Stimulated activated CD4-positive, alpha-beta T cell treated with anti-CD3 and anti-CD28 coated beads, TNF-alpha, amount 100 ng/mL, for 4 hours (primary cell): ENCODE measurements at places on chromosomes 16 and 17.

GRCh38 chr16:13351181-13351580, 449.8 kb downstream of the SHISA9 start:
- DNase-seq = no peak

DNA sequence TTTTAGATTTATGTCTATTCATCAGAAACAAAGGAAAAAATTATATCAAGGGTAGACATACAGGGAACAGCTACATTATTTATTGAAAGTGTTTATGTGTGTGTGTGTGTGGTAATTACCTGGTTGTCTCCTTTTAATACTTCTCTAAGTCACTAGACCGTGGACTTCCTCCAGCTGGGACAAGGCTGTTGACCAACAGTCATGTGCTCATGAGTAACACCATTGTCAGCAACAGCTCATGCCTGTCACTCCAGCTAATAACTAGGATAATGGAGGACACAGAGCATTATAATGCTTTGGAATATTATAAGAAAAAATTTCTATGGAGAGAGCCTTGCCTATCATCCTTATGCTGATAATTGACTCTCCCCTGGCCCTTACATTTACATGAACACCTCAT, 125.3 kb upstream of the SALL1 start:
- DNase-seq = no peak

GRCh38 chr17:49783791-49784190, 4.7 kb upstream of the KAT7 start:
- no peak for DNase-seq

DNA sequence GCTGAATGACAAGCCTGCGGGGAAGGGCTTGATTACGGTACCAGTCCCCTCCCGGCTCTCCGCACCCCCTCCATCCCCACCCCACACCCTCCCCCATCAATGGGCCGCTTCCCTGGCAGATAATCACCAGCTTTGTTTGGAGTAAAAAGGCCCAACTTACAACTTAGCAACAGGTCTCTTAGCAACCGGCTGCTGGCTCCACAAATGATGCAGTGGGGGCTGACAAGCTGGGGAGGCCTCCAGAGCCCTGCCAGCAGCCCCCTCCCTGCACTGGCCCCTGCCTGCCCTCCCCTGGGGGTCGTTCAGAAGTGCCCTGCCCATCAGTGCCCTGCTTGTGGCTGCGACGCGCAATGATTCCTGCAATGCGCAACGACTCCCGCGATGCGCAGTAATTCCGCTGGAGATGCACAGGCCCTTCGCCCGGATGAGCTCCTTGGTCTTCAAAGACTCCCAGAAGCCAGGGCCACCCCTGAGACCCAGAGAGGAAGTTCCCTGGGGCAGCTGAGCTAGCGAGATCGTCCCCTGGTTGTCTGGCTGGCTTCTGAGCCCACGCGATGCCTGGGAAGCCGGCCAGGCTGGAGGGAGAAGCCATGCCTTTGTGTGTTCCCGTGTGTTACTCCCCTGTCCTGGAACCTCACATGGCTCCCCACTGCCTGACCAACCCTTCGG, 23.3 kb downstream of the CPNE2 start:
- DNase-seq = no peak

DNA sequence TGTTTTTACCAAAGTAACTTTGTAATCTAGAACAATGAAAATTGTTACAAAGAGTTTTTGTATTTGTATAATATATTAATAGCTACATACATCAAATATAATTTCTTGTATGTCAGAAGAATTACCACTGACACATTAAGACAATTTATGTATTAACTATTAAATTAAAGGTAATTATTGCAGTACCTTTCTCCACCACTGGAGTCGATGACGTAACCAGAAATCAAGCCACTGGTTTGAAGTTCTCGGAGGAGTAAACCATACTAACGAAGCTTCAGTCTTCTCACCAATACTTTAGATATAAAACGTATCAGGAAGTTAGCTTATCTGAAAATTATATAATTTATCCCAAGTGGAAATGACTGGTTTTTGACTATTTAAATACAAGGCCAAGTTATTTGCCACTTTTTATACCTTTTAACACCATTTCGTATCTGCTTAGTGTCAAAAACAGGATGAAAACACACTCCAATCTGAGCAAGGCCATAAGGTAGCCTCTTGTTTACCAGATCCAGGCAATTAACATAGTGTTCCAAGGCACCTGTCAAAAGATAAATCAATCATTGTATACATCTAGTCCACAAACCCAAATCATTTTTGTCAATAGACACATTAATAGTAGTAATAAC, 4.3 kb downstream of the POLG2 start:
- no peak for DNase-seq

- no peak for DNase-seq
Measured at GRCh38 chr16:49458656-49459445, 85.2 kb downstream of the C16orf78 start.

GRCh38 chr17:77706938-77707337, 251.6 kb upstream of the TNRC6C start:
- DNase-seq = no peak

DNA sequence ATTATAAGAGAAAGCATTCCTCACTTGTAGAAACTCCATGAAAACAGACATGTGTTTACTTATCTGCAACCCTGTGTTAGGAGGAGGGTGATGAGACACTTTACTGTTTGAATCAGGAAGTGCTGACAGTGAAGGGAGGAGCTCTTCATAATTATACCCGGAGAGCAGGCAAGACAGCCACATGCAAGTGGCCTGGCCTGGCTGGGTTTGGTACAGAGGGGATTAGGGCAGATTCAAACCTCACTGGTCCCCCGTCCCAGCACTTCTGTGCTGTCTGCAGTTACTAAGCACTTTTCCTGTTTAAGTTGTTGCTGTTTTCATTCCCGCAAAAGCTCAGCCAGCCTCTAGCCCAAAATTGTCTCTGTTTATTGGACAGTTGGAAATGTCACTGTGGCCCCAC, 78.5 kb downstream of the WWOX start:
- DNase-seq = no peak

GRCh38 chr16:30546115-30546514, 11.5 kb upstream of the ZNF747 start:
- no peak for DNase-seq

DNA sequence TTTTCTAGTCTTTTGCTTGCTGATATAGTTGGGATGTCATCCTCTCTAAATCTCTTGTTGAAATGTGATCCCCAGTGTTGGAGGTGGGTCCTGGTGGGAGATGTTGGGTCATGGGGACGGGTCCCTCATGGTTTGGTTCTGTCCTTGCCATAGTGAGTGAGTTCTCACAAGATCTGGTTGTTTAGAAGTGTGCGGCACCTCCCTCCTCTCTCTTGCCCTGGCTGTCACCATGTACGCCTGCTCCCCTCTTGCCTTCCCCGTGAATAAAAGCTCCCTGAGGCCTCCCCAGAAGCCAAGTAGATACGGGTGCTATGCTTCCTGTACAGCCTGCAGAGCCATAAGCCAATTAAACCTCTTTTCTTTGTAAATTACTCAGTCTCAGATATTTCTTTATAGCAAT, 15.2 kb downstream of the IL4R start:
- DNase-seq = no peak

DNA sequence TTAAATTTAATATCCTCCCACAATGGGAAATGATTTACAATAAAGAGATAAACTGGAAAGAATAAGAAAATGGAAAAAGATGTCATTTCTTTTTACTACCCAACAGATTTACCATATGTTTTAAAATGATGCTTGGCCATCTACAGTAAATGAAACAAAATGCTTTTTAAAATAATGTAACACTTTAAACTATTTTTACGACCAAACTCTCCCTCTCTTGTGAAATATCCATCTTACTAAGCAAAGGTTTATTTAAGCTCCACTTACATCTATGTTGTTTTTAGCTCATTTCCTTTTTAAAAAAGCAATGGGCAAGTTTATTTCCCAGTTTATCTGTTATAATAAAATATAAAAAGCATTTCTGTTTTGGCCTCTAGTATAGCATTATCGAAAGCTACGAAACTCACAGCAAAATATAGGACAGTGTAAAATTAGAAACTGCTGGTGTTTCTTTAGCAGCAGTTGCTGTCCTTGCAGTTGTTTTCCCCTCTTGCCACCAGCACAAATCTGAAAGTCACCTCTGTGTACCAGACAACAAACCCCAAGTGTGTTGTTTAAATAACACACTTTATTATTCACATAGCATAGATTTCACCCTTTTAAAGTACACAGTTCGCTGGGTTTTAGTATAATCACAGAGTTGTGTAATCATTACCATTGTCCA, 195.1 kb downstream of the CDRT15L2 start:
- no peak for DNase-seq

DNA sequence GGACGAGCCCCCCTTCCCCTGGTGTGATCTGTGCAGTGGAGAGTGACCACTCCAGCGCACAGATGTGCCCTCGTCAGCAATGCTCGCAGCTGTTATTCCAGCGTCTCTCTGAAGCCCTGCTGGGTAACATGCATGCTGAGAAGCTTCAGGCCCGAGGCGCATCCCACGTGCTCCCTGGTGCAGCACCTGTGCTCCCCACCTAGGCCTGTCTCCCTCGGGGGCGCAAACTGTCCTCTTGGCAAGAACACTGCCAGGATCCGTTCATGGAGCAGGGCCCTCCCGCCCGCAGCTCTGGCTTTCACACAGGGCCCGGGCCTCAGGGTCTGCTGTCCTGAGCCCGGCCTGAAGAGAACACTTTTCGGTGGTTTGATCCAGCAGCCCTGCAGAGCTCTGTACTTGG, 13.0 kb downstream of the TMEM204 start:
- no peak for DNase-seq

GRCh38 chr16:75236736-75237397, 14.6 kb downstream of the BCAR1 start:
- no peak for DNase-seq

DNA sequence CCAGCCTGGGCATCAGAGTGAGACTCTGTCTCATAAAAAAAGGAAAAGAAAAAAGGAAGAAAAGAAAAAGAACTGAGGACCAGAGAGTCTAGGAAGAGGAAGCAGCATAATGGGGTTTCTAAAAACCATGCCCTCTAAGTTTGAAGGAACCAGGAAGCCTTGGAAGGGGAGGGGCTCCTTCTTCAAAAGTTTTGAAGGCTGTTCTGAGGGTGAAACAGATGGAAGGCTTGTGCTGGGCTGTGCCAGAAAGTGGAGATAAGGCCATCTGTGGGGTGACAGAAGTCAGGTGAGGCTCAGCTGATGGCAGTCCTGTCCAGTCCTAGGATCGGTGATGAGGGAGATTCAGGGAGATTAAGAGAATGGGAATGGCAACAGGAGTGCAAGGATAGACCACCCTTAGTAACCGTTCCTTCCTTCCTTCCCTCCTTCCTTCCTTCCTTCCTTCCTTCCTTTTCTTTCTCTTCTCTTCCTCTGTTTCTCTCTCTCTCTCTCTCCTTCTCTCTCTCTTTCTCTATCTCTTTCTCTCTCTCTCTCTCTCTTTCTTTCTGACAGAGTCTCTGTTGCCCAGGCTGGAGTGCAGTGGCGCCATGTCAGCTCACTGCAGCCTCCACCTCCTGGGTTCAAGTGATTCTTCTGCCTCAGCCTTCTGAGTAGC, 182.6 kb downstream of the NTN1 start:
- no peak for DNase-seq

- DNase-seq = no peak
Measured at GRCh38 chr17:39666601-39667261, 1.5 kb upstream of the PNMT start.

- DNase-seq = no peak
Measured at GRCh38 chr16:48452991-48453760, 68.0 kb upstream of the SIAH1 start.

GRCh38 chr17:69810326-69810965, 264.6 kb upstream of the KCNJ16 start:
- DNase-seq = no peak

DNA sequence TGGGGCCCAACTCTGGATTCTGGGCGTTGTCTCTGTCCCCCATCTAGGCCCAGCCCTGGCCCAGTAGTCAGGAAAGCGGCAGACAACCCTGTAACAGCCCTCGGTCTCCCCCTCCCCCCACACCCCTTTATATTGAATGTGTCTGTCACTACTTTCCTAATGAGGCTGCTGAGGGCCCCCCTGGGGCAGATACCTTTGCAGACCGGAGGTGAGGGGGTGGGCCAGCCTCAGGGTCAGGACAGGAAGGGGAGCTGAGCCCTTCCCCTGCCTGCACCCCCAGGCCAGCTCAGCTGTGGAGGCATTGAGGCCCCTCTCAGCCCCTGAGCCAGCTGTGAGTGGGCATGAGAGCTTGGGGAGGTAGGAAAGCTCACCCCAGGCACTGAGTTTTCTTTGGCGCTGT, 17.1 kb downstream of the RAI1 start:
- no peak for DNase-seq

DNA sequence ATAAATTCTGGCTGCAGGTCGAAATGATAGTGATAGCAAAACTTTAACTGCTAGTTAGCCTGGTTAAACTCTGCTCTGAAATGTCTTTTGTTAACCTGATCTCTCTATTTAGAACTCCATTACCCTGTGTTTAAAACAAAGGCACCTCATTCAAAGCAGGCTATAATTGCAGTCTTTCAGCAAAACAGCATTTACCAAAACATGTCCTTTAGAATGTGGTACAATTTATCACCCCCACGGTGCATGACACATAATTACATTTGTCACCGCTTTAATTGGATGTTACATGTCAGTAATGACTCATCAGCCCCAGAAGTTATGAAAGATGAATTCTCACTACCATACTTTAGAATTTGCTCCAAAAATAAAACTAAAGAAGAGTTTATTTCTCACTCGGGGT, 295.4 kb downstream of the TOX3 start:
- no peak for DNase-seq

DNA sequence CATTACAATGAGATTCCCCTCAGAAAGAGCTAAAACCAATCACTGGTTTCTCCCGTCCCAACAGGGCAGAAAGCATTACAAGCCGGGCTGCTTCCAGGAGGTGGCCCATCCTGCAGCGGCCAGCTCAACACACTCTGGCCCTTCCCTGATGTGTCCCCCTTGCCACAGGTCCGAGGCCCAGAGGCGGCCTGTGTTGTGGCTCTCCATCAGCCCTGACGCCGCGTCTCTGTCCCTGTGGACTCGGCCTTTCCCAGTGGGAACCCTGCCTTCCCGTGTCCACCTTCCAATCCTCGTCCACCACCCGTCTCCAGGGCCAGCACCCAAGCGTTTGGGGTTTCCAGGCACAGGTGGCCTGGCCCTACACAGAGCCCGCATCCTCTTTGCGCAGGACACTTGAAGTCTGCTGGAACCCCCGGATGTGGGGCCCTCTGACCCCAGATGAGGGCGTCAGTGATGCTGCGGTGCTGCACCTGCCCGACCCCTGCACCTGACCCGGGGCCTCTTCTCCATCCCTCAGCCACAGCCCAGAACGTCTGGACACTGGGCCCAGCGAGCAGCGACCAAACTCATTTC, 21.1 kb downstream of the RAB40B start:
- DNase-seq = no peak

- no peak for DNase-seq
Measured at GRCh38 chr17:6996256-6997011, 585 bp downstream of the ALOX12 start.

DNA sequence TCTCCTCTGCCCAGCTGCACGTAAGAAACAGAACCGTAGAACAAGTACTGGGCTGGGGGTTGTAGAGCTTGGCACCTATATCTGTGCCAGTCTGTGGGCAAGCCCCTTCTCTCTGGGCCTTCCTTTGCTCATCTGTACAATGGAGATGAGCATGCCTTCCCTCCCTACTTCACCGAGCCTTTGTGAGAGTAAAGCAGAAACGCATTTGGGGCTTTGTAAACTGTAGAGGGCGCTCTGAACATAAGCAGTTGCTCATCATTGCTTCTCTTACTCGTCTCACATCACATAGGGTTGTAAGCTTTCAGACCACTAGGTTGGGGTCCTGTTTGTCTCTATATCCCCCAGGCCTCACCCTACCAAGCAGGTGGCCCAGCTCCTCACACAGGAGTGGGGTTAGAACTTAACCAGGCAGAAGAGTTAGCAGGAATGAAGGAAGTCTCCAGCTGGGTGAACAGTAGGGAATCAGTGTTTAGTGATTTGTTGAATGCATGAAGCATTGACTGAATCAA, 15.1 kb downstream of the SAMD14 start:
- no peak for DNase-seq
